EL (cell line): ENCODE measurements at places on chromosomes 5 and 9.
A peak's percentile ranks its signal among the peaks of the same experiment; 100 is the strongest.

DNA sequence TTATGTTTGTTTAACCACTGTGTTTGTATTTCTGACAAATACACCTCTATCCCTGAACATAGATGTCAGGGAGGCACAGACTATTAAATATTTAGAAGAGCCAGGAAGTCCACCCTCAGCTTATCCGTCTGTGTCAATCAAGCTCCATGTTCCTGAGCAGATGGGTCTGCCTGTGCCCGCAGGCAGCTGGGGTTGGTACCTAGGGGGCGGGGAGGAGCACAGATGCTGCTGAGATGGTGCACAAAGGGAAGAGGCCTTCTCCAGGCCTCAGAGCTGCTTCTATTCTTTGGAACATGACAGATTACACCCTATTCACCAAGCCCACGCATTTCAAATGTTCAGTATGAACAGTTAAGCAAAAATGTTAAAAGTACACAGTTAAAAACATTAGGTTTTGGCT, 142.1 kb downstream of the EPB41L4A start:
- no peak for DNase-seq

GRCh38 chr5:37005946-37006540, 129.5 kb downstream of the NIPBL start:
- peak; percentile 38 for DNase-seq

GRCh38 chr9:36548454-36548853, 24.2 kb upstream of the MELK start:
- DNase-seq: no peak

DNA sequence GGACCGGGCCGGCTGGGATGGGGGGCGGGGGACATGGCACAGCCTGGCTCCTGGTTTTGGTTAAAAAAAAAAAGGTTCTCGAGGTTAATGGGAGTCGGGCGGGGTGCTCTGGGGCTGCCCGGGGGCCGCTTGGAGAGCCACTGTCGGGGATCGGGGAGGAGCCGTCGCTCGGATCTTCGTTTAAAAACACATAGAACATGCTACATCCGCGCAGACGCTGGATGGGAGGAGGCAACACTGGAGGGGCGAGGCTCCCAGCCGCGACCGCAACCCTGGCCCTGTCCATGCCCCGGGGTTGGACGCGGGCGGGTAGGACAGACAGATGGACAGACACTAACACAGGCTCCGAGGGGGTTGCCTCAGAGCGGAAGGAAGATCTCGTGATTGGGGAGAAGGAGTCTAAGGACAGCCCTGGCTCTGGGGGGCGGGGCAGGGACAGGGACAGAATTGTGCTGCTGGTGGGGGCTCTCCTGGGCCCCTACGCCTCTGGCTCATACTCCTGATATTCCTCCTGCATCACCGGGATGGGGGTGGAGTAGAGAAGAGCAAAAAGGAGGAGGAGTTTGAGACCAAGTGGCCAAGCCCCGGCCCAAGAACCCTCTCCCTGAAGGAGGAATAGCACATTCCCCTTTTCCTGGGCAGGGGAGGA, 9.9 kb downstream of the SNCB start:
- DNase-seq: peak; percentile 48
